ENCODE measurements at places on chromosomes 1 and 21. TPM values are rescaled to one million over a fixed set of nuclear protein-coding genes. Genes with fewer than 3 reads are reported as not detected.
A peak's percentile ranks its signal among the peaks of the same experiment; 100 is the strongest.

- no peak overlapping the region for H3K27ac ChIP-seq
- H3K4me3 ChIP-seq: no peak overlapping the region
- no peak for DNase-seq
- no peaks in the 10 kb centered on the region for H3K4me1 ChIP-seq
- no peaks in the 10 kb centered on the region for H3K27me3 ChIP-seq
Observed at GRCh38 chr1:182107209-182107608, 45.7 kb upstream of the ZNF648 start.

- no peaks in the 10 kb centered on the region for H3K4me1 ChIP-seq
- no peak overlapping the region for H3K27ac ChIP-seq
- no peaks in the 10 kb centered on the region for H3K36me3 ChIP-seq
- H3K4me3 ChIP-seq: no peak overlapping the region
- H3K27me3 ChIP-seq: no peaks in the 10 kb centered on the region
Observed at GRCh38 chr1:41838266-41838665, 80.5 kb downstream of the HIVEP3 start.

DNA sequence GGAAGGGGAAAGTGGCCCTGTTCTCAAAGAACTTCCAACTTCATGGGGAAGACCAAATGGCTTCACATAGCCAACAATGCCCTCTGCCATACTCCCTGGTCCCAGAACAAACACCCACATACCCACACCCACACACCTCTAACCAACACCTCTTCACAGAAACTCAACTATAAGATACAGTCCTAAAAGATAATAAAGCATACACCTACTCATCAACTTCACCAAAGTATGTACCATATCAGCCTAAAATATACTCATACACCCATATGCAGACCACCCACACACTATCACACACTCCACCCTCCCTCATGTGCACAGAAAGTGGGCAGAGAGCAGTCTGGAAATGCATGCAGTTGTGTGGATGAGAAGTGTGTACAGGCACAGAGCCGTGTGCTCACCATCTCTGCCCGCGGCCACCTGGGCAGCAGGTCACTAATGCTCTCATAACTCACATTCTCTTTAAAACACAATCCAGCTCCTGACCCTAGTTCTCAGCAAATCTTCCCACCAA, 27.7 kb downstream of the IQGAP3 start:
- peaks cover 6% of the 10 kb centered on the region for H3K36me3 ChIP-seq
- H3K4me1 ChIP-seq: no peaks in the 10 kb centered on the region
- no peak overlapping the region for H3K4me3 ChIP-seq
- no peaks in the 10 kb centered on the region for H3K27me3 ChIP-seq
- DNase-seq: no peak
- no peak overlapping the region for H3K27ac ChIP-seq

DNA sequence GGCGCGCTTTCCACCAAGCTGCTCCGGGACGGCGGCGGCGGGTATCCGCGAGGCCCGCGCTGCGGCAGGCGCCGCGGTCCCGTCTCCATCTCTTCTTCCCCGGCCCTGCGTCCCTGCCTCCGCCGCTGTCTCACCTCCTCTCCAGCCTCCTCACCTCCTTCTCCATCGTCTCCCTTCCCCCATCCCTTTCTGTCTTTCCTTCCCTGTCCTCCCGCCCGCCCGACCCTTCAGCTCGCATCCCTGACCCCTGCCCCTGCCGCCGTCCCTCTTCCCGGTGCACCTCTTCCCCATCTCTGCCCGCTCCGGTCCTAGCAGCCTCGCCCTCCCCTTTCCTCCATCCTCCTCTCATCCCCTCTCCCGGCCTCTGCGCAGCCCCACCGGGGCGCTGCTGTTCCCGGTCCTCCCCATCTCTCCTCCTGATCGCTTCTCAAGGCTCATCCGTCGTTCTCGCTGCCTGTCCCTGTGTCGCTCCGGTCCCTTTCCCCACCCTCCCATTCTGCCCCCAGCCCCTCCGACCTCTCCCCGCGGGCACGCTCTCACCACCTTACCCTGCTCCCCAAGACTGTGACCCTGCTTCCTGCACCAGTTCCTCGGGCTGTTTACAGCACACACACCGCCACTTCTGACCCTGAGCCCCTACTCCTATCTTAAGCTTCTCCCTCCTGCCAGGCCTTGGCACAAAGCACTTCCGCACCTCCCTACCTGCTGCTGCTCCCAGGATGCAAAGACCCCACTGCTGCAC, 760 bp upstream of the NPHP4 start:
- no peak for DNase-seq
- H3K27me3 ChIP-seq: peaks cover 4% of the 10 kb centered on the region
- H3K4me1 ChIP-seq: peaks cover 6% of the 10 kb centered on the region
- H3K4me3 ChIP-seq: peak overlapping the region; percentile 43

Gene LRRIQ3
- polyA plus RNA-seq: 0.65 TPM

- H3K4me3 ChIP-seq: no peak overlapping the region
- H3K36me3 ChIP-seq: no peaks in the 10 kb centered on the region
- H3K27me3 ChIP-seq: no peaks in the 10 kb centered on the region
- DNase-seq: no peak
Observed at GRCh38 chr1:53369761-53370160, 41.9 kb upstream of the LRP8 start.

DNA sequence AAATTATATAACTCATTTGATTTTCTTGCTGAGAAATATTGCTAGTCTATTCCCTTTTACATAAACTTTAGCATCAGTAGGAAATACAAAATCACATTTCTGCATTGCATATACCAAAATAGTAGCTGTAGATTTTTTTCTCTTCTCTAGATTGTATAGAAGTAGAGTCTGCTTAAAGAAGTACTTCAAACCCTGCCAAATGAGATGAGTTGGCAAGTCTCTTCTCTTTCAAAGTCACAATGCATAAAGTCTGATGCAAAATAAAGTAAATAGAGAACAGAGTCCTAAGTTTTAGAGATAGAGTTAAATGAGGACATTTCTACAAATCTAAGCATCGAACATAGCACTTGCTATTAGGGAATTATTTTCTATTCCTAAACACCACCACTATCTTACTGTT, 6.4 kb downstream of the PLPPR4 start:
- no peak overlapping the region for H3K27ac ChIP-seq
- no peaks in the 10 kb centered on the region for H3K36me3 ChIP-seq
- H3K4me1 ChIP-seq: peaks cover 6% of the 10 kb centered on the region
- no peak overlapping the region for H3K4me3 ChIP-seq

Gene SHC1
- 76.5 TPM for polyA plus RNA-seq

Gene GUCA2B
- not detected for polyA plus RNA-seq

GRCh38 chr1:160097911-160098851, at the start of gene IGSF8:
Gene IGSF8 (minus strand): TSS chr1:160098619. CDS start chr1:160098472, 147 bp downstream.
- DNase-seq: peak; percentile 94
- peak within 1 kb of the TSS; percentile 72 for H3K4me3 ChIP-seq
- H3K27me3 ChIP-seq: no peaks in the 10 kb centered on the region
- peak within 1 kb of the TSS; percentile 93 for H3K27ac ChIP-seq
- peaks cover 10% of the 10 kb centered on the region for H3K4me1 ChIP-seq
- H3K36me3 ChIP-seq: peaks cover 5% of the 10 kb centered on the region

Gene CRYBG2
- polyA plus RNA-seq: 1.5 TPM

- no peak overlapping the region for H3K27ac ChIP-seq
- H3K4me1 ChIP-seq: peaks cover 49% of the 10 kb centered on the region
- no peak overlapping the region for H3K4me3 ChIP-seq
- peak; percentile 70 for DNase-seq
Observed at GRCh38 chr21:31875496-31876015, 2.7 kb downstream of the HUNK start.

DNA sequence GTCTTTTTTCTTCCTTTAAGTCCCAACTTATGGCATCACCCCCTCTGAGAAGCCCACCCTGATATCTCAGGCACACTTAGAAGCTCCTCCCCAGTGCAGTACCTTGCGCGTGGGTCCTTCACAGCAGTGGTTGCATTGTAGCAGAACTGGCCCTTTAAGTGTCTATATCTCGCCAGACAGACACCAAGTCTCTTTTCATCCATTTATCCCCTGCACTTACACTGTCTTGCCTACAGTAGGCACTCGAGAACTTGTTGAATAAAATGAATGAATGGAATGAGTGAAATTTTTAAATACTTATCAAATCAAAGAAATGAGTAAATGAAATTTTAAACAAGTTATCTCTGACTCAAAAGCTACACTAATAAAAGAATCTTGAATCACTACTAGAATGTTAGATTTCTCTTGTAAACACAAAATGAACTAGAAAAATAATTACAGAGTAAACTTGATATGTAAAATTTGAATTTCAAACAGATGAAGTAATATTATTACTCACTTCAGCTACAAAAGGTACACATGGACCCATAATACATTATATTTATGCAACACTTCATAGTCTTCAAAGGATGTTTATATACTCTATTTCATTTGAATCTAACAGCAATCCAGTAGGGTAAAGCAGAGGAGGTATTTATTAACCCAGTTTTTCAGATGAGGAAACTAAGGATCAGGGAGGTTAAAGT, 54.7 kb upstream of the MAN1A2 start:
- H3K36me3 ChIP-seq: no peaks in the 10 kb centered on the region
- H3K4me1 ChIP-seq: no peaks in the 10 kb centered on the region
- no peak for DNase-seq
- no peaks in the 10 kb centered on the region for H3K27me3 ChIP-seq

DNA sequence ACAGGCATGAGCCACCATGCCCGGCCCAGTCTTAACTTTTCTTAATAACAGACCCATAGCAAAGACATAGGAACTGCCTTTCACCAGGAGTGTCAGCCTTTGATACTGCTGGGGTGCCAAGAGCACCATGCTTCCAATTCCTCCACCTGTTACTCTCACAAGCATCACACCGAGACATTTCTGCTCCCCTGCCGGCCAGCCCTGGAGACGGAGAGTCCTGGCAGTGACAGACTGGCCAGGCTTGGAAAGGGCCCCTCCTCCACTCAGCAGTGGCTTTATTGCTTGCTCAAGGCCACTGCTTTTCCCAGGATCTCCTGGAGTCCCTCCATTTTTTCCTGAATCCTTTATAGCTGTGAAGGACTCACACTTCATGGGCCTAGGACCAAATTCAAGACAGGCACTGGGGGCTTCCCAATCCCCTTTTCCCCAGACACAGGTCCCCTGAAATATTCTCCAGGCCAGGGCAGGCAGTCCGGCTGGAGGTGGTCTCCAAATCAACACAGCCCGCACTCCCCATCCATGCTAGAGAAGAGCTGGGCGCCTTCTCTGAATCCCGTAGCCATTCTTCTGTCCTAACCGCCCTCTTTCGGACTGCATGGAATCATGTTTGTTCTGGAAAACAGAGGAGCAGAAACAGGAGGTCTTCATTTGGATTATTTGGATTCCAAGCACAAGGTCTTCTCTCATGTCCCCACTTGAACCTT, 25.5 kb upstream of the PTPRF start:
- H3K27me3 ChIP-seq: no peaks in the 10 kb centered on the region
- H3K27ac ChIP-seq: no peak overlapping the region
- H3K4me3 ChIP-seq: no peak overlapping the region
- H3K36me3 ChIP-seq: no peaks in the 10 kb centered on the region
- no peaks in the 10 kb centered on the region for H3K4me1 ChIP-seq
- no peak for DNase-seq

DNA sequence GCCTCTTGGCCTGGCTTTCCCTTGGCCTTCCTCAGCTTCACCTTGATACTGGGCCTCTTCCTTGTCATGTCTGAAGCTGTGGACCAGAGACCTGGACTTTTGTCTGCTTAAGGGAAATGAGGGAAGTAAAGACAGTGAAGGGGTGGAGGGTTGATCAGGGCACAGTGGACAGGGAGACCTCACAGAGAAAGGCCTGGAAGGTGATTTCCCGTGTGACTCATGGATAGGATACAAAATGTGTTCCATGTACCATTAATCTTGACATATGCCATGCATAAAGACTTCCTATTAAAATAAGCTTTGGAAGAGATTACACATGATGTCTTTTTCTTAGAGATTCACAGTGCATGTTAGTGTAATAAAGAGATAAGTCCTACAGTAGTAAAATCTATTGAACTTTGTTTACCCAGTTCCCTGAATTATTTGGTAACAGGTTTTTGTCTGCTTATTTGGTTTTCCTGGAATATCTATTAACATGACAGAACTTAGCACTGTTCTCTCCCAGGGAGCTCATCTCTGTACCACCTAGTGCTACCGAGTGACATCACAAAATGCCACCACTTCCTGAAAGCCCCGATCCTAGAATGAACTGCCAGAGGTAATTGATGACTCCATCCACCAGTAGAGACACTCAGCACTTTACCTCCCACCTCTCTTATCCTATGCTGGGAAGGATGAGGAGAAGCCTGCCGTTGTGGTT, 22.2 kb downstream of the UBE2T start:
- H3K4me3 ChIP-seq: no peak overlapping the region
- no peaks in the 10 kb centered on the region for H3K36me3 ChIP-seq
- no peak for DNase-seq
- no peaks in the 10 kb centered on the region for H3K4me1 ChIP-seq
- no peak overlapping the region for H3K27ac ChIP-seq
- H3K27me3 ChIP-seq: no peaks in the 10 kb centered on the region

Gene GBP7
- polyA plus RNA-seq: 0.01 TPM

Gene CD48
- polyA plus RNA-seq: 126 TPM

Data from lung (tissue), 17 donors.